Heart left ventricle (tissue), 16 donors: ENCODE measurements at places on chromosomes 16 and 17. TPM values are rescaled to one million over a fixed set of nuclear protein-coding genes. Genes with fewer than 3 reads are reported as not detected.

SLC13A2 gene
- 0.03 TPM for polyA plus RNA-seq

TMEM204 gene
- 29.0 TPM for polyA plus RNA-seq

TBC1D3H gene
- polyA plus RNA-seq: not detected

IRX5 gene
- polyA plus RNA-seq: 19.4 TPM

KRTAP2-1 gene
- polyA plus RNA-seq: not detected

CCL18 gene
- 0.53 TPM for polyA plus RNA-seq

SALL1 gene
- 0.08 TPM for polyA plus RNA-seq
